ENCODE measurements at places on chromosomes 1 and 21.

DNA sequence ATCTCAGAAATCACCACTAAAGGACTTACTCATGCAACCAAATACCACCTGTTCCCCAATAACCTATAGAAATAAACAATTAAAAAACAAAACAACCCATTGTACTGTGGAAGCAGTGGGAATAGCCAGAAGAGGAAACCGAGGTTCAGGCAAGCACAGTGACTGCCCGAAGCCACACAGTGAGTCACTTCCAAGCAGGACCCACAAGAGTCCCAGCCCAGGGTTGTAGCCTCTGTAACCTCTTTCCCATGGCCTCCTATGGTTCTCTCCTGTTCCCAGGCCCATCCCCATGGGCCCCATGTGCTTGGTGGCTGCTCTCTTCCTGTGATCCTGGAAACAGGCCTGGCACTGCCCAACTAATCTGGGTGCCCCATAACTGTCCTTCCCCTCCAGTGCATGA lies 29.0 kb upstream of the HTR1D start:
- no peak overlapping the region for H3K4me3 ChIP-seq
- H3K4me1 ChIP-seq, result no peaks in the 10 kb centered on the region
- no peak overlapping the region for H3K27ac ChIP-seq

GRCh38 chr1:31704271-31705079 lies 658 bp upstream of the COL16A1 start:
- H3K27me3 ChIP-seq, result peaks cover 5% of the 10 kb centered on the region
- H3K4me1 ChIP-seq, result no peaks in the 10 kb centered on the region
- DNase-seq, result no peak
- H3K36me3 ChIP-seq, result no peaks in the 10 kb centered on the region
- H3K27ac ChIP-seq, result no peak overlapping the region

- peaks cover 5% of the 10 kb centered on the region for H3K27me3 ChIP-seq
- no peaks in the 10 kb centered on the region for H3K4me1 ChIP-seq
- no peak for DNase-seq
- no peaks in the 10 kb centered on the region for H3K36me3 ChIP-seq
Observed at GRCh38 chr1:94677714-94678113, 136.2 kb upstream of the F3 start.

DNA sequence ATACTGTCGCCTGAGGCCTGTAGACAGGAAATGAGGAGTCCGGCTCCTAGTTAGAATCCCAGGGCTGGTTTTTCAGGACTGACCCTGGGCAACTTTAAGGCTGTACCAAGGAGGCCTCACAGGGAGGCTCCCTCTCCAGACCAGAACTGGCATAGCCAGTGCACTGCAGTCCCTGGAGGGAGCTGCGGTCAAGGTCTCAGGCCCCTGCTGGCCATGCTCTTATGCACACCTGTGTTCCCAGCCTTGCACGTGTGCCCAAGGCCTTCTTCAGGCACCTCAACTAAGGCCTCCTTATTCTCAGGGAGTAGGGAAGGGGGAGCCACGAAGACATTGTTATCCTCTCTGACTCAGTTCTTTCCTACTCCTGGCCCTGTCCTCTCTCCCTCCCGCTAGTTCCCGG lies 22.0 kb upstream of the IFNAR1 start:
- peaks cover 28% of the 10 kb centered on the region for H3K4me1 ChIP-seq
- H3K4me3 ChIP-seq, result no peak overlapping the region
- H3K27me3 ChIP-seq, result no peaks in the 10 kb centered on the region
- no peak overlapping the region for H3K27ac ChIP-seq

DNA sequence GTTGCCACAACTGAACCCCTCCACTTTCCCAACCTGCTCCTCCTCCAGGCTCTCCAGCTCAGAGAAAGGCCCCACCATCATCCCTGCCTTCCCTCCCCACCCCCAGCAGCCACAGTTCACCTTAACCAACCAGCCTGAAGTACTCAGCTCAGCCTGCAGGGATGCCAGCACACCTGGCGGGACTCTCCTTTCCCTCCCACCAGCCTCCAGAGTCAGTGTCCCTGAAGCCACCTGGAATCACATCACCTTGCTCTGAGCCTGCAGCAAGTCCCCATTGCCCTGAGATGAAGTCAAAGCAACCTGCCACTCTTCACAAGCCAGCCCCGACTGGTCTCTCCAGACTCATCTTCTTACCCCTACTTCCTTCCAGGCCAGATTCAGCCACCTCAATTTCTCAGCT lies 26.2 kb upstream of the ZC3H12A start:
- H3K4me3 ChIP-seq, result no peak overlapping the region
- H3K27ac ChIP-seq, result no peak overlapping the region
- H3K27me3 ChIP-seq, result no peaks in the 10 kb centered on the region

DNA sequence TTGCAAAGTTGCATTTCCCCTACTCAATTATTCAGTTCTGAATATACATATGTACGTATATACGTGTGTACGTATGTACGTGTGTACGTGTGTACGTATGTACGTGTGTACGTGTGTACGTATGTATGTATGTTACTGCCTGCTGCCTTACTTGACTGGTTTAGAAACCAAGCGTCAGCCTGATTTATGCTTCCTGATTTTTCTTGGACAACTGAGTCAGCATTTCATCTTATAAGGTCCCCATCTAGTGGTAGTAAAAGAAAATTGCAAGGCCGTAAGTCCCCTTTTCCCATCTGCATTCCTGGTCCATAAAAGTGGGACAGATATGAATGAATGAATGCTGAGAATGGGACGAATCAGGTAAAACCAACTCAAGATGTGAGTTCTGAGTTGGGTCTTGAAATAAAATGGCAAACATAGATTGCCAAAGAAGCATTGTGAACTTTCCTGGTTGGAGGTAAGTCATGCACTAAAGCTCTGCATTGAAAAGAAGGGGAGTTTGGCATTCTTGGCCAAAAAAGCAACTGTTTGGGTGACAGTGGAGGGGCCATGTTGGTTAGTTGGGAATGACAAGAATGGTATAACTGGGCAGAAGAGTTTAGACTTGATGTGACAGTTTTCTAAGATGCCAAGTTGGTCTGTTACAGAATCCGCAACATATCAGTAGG lies 76.4 kb upstream of the DNAH14 start:
- H3K36me3 ChIP-seq, result no peaks in the 10 kb centered on the region
- peaks cover 16% of the 10 kb centered on the region for H3K27me3 ChIP-seq
- H3K27ac ChIP-seq, result no peak overlapping the region
- no peaks in the 10 kb centered on the region for H3K4me1 ChIP-seq

DNA sequence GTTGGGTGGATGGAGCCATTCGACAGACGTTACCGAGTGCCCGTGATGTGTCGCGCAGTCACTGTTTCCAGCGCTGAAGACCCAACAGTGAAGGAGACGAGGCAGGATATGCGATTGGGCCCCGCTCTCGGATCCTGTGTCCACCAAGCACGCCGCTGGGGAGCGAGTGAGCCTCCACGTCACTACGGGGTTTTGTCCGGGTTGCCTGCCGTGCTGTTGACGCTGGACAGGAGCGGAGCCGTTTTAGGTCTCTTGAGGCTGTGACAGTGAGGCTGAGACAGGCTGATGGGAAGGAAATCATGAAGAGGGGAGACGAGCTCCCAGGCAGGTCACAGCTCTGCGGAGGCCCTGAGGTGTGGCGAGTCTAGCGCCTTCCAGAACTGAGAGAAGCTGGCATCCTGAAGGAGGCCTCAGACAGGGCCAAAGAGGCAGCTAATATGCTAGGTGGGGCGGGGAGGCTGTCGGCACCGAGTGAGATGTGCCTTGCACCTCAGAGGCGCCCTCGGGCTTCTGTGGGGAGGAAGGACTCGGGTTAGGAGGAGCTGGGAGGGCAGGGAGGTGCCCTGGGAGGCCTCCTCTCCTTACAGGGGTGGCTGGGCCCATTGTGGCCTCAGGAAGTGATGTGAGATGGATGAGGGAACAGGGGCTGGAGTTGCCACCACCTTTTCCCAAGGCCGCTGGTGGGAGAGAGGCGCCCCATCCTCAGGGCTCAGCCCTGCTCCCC lies 196.0 kb upstream of the TMEM51 start:
- no peaks in the 10 kb centered on the region for H3K36me3 ChIP-seq
- H3K4me3 ChIP-seq, result no peak overlapping the region
- no peaks in the 10 kb centered on the region for H3K4me1 ChIP-seq
- no peak for DNase-seq

DNA sequence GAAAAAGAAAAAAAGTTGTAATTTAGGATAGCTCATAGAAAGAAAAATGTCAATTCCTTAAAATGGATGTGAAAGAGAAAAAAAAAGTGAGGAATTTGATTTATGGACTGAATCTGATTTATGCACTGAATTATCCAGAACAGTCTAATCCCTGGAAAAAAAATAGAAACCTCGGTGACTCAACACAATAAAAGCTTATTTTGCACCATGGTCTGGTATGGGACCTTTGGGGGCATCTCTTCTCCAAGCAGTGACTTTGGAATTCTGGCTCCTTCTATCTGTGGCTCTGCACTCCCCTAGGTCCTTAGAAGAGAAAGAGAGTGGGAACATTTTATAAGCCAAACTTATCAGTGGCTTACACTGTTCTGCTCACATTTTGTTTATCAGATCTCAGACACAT lies 471.7 kb upstream of the B3GALT2 start:
- H3K27me3 ChIP-seq, result no peaks in the 10 kb centered on the region
- H3K4me3 ChIP-seq, result no peak overlapping the region
- no peaks in the 10 kb centered on the region for H3K4me1 ChIP-seq
- no peak for DNase-seq
- no peak overlapping the region for H3K27ac ChIP-seq
- no peaks in the 10 kb centered on the region for H3K36me3 ChIP-seq
